ENCODE measurements at places on chromosomes 6 and 20.

DNA sequence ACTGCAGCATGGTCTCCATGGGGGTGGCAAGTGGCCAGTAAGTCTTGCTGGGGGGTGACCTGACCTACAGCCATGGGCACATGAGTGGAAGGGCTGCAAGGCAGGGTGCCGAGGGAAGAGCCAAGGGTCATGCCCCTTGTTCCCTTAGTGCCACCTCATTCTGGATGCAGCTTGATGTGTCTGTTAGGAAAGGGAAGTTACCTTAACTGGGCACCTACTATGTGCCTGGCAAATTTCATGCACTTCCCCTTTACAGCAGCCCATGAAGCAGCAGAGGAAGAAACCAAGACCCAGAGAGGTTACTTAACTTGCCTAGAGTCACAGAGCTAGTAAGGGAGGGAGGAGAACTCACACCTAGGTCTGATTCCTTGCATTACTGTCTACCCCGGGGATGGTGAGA is 174.0 kb downstream of the MRPL14 start:
- no peak for DNase-seq

- no peak for DNase-seq
Measured at GRCh38 chr6:144232176-144232831, 52.8 kb upstream of the UTRN start.

GRCh38 chr6:134744301-134744700 is 205.6 kb downstream of the ALDH8A1 start:
- no peak for DNase-seq

DNA sequence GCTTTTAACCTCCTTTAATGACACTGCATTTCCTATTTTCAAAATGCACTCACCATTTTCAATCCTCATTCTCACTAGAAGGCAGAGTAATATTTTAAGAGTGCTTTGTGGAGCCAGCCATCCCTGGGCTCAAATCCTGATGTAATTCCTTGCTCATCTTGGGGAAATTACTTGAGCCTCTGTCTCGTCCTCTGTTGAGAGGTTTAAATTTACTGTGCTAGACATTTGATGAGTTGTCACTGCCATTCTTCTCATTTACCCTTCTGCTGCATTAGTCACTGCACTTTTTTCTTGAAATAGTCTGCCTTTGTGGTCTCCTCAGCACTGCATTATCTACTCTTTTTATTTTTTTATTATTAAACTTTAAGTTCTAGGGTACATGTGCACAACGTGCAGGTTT is 150.0 kb upstream of the HDDC2 start:
- DNase-seq, result no peak
